ENCODE measurements at places on chromosomes 6 and 20.

DNA sequence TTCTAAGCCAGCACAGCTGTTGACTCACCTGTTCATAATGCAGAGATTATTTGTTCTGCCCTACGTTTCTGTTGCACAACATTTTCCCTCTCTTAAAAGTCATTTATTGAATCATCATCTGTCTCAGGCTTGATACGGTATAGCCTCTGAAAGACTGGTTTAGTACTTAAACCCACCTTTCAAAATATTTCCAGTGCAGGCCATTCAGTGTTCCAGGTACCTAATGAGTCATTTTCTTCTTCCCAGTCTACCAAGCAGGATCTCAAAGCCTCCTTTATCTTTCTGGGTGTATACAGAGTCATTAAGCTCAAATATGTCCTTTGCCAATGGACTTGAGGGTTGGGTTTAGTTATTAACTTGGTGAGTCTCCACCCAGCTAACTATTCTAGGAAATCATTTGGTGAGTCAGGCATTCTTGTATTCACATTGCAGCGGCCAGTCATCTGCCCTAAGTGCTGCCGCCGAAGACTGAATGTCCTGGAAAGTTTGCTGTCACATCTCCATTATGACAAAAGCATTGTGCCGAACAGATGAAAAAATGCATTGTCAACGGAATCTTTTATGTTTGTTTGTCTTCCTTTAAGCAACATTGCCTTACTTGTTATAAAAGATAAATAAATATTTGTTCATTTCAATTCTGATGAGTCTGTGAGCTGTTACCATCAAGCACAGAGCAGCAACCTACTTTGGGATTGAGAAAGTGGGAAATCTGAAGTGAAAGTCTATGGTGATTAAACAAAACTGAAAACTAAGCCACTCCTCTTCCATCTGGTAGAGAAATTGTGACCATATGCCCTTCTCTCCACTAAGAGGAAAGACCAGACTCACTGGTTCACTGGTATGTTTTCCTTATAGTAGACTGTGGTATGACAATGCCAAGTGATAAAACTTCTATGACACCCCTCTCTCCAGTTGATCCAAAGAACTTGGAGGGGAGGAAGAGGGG lies 14.3 kb upstream of the FAM135A start:
- no peak for DNase-seq

DNA sequence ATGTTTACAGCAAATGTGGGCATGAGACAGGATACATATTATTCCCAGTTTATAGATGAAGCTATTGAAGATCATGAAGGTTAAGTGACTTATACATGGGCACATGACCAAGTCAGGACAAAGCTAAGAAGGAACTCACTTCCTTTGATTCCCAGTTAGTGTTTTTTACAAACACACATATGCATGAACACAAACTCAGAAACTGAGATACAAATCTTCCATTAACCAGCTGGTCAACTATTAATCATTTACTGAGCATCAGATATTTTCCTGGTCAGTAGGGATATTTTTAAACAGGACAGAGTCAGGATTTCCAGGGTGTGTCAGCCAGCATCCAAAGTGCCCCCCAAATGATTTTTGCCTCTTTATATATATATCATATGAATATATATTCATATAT lies 222.2 kb downstream of the OGFRL1 start:
- DNase-seq = no peak

- peak; percentile 1 for DNase-seq
These were observed 143.6 kb upstream of the ZNF184 start for GRCh38 chr6:27616328-27617045.

DNA sequence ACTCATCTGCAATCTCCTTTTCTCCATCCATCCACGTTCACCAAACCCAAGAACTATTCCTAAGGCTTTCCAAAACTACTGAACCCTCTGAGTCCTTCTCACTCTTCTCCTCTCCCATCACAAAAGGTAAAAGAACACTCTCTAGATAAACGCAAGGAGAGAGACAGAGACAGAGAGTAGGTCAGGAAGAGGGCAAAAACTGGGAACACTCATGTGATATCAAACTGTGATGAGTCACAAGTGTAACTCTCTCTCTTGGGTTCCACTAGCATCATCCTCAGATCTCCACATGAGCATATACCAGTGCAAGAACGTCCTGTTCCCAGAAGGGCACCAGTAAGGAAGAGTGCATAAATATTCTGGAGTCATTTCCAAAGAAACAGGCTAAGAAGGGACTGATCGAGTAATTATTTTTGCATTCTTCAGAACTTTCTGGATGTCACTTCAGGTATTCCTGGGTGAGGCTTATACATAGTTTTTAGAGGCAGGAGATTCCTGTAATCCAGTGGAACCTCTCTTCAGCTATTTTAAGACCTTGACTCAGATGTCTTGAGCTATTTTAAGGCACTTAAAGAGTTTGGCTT lies 47.3 kb upstream of the STXBP5 start:
- no peak for DNase-seq

DNA sequence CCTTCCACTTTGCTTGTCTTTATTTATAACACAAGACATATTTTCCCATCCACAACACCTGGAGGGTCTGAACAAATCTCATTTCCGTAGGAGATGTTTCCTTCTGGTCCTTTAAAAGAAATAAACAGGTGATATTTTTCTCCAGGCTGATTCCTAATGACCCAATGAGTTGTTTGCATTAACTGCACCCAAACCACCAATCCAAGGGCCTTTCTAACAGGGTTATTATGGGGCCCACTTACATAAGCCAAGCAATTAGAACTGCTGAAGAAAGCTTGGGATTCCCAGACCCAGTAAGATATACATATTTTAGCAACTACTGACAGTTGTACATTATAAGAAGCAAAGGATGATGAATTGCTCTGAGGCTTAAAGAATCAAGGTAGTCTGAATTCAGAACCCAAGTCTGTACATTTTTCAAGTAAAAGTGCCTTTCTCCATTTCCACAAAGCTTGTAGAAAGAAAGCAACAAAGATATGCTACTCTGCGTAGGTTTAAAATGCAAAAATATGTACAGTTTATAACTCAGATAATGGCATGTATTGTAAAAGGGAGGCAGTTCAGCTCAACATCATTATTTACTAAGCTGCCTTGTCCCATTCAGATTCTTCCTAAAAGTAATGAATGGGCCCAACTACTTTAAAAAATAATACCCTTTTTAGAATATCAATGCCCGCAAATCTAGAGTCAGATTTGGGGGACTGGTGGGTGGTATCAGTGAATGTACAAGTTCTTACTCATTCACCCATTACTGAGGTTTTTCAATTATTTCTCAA lies 120.0 kb downstream of the DST start:
- DNase-seq = no peak

DNA sequence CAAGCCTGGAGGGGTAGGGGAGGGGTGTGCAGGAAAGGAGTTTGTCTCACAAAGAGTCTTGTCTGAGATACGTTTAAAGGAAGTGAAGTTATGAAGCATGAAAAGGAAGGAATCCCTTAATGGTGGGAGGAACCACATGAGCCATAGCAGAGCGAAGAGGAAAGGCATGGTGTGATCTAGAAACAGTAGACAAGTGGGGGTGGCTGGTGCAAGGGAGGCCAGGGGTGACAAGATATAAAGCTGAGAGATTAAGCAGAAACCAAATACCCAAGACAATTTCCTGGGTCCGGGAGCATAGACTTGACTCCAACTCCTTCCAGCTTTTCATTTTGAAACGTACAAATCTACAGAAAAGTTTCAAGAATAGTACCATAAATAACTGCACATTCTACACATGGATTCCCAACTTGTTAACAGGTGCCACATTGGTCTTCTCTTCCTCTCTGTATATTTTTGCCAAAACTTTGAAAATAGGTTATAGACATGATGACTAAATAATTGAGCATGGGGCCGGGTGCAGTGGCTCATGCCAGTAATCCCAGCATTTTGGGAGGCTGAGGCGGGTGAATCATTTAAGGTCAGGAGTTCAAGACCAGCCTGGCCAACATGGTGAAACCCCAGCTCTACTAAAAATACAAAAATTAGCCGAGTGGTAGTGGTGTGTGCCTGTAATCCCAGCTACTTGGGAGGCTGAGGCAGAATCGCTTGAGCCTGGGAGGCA lies 211.6 kb downstream of the SLC24A3 start:
- no peak for DNase-seq

DNA sequence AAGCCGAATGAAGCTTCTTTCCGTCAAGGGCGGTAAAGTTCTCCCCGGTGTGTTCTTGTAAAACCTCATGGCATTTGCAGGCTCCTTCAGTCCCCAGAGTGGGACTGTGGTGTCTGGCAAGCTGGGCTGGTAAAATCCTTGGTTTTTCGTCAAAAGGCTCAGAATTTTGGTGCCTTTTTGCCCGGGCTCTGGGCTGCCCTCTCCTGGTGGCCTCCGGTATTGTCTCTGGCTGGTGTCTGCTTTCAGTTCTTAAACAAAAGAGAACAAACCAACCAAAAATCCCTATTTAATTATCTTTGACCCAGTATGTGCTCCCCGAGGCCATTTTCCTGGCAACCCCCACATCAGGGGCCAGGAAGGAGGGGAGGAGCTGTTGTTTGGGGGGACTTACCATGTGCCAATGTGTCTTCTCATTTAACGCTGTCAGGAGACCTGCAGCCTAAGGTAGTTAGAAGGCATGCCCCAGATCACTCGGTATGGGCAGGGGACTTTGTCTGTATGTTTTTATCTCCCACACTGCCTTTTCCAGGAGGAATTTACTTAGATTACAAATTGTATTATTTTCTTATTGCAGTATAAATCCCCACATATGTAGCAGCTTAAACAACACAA lies 11.1 kb downstream of the CDH4 start:
- DNase-seq = no peak

- DNase-seq = no peak
These were observed 2.6 kb upstream of the RPL10A start for GRCh38 chr6:35465646-35466045.

DNA sequence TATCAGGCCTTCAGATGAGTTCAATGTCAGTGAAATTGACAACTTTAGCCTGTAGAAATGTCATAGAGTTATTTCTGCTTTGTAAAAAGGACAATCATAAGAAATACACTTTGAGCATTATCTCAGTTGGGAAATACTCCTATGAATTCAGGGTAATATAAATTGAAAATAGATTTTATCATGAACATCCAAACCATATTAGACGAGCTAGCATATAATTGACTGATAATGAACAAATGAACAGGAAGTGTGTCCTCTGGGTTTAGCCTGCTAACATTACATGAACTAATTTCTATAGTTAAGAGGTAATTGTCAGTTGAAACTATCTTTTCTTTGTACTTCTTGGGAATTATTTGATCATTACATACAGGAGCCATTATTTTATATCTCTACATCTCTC lies 469.0 kb upstream of the RNF217 start:
- no peak for DNase-seq

GRCh38 chr6:156046841-156047449 lies 591.3 kb upstream of the NOX3 start:
- DNase-seq = no peak

DNA sequence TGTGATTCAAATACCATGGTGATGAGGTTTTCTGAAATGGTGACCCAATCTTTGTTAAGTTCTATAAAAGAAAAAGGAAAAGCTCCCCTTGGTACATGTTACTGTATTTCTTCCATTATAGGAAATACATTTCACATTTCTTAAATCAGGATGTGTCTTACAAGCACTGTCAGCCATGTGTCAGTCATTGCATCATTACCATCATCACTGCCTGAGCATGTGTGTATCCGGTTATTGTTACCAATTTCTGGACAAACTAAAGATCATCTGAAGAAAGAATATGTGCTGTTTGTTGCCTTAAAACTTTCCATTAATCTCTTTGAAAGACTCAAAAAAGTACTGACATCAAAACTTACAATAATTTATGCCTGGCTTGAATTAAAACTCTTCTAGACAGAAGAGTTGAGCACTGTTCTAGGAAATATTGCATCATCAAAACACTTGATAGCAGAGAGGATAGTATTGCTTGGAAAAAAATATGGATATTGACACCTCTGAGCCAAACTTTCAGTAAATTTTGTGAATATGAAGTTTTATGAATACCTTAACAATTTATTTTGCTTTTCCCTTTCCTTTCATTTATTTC lies 7.1 kb upstream of the TSPYL1 start:
- DNase-seq = no peak

DNA sequence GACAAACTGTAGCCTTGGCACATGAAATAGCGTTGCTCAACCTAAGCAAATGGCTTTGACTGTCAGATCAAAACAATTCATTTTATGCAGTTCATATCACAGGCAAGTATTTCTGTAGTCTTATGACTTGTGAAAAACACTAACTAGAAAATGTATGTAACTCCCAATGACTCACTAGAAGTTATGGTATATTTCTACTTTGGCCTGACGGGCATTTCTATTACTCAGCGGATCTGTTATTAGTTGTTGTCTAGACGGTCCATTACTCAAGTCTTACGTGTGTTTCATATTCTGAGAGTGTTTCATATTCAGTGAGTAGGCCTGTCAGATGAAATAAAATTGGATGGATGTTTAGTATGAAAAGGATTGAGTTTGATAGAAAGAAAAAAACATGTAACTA lies 880.9 kb downstream of the PRIM2 start:
- no peak for DNase-seq

- no peak for DNase-seq
These were observed 84.2 kb downstream of the PREP start for GRCh38 chr6:105318660-105319059.

DNA sequence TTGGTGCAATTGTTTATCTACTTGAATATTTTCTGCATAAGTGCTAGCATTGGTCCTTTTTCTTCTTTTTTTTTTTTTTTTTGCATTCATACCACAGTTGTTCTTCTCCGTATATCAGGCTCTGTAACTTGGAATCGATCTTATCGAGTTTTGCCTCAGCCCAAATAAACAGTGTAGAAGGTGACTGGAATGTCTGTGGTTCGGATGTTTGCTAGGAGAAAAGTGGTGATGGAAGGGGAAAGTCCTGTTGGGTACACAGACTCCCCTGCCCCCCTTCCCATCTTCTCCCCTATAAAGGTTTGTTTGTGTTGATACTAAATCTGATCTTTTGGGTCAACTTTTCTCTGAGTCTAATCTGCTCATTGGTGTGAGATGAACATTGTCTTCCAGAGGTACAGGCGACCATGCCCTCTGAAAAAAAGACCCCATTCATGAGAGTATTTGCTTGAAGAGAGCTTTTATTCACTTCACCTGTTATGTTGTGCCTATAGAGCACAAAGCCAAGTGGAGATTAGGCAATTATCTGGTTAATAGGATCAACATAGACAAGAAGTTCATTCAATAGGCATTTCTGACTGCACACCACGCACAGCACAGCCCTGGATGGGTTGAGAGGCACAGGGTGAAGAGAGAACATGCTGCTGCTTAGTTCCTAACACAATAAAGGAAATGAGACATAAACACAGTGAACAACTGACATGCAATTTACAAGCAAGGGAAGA lies 620.0 kb downstream of the PKHD1 start:
- peak; percentile 74 for DNase-seq

DNA sequence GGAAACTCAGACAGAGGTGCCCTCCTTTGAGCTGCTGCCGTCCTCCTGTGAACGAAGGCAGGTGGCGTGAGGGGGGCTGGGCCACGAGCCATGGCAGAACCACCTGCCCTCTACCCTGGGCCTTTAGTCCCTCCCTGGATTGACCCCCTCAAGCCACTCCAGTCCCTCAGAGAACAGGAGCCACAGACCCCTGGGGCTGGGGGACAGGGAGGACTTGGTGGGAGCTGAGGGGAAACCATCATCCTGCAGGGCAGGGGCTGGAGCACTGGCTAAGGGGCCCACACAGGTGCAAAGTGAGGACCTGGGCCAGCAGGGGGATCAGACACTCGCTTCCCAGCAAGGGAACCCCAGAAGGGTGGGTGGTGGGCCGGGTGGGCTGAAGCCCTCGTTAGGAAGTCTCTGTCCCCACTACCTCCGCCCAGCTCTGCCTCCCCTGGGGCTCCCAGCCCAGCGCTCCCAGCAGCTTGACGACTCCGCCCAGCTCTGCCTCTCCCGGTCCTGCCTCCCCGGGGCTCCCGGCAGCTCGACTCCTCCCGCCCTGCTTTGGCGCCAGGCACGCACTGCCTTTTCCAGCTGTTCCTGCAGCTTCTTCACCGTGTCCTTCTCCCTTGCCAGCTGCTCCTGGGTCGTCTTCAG lies 44.4 kb downstream of the DSTN start:
- DNase-seq = no peak
